Skin of body (tissue), 3 donors: ENCODE measurements at places on chromosomes 4 and X. TPM values are rescaled to one million over a fixed set of nuclear protein-coding genes. Genes with fewer than 3 reads are reported as not detected.

GRCh38 chrX:14300376-14300775 lies 229.0 kb upstream of the GLRA2 start:
- no peak for DNase-seq

DNA sequence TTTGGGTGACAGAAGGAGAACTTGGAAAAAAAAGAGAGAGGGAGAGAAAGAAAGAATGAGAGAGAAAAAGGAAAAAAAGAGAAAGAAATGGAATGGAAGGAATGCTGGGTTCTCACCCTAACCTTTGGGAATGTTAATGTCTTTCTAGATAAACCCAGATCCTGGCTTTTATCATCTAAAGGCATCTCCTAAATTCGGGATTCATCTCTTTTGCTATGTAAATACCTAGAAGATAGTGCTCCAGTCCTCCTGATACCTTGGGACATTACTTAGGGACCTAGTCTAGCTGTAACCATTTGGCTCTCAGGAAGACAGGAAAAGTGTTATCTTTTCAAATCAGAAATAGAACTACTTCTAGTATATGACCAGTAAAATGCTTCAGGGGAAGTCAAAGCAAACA lies 15.8 kb upstream of the SPCS3 start:
- DNase-seq = no peak

- DNase-seq = no peak
These were observed 68.3 kb downstream of the MANBA start for GRCh38 chr4:102692474-102692873.

DNA sequence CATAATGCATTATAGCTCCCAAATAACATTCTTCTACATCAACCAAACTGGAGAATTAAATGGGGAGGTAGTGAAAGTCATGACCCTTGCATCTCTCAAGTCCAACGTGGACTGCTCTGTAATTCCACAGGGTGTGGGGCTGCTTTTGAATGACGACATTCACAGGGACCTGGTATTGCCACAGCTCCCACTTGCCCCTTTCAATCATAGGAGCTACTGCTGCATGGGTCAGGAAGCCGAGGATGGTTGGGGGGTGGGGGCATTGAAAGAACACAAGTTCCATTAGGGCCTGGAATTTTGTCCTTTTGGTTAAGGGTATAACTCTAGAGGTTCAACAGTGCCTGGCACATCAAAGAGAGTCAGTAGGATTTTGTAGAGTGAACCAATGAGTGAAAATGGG lies 7.4 kb upstream of the CT55 start:
- no peak for DNase-seq

The ZCCHC4 gene
- 19.4 TPM for total RNA-seq

DNA sequence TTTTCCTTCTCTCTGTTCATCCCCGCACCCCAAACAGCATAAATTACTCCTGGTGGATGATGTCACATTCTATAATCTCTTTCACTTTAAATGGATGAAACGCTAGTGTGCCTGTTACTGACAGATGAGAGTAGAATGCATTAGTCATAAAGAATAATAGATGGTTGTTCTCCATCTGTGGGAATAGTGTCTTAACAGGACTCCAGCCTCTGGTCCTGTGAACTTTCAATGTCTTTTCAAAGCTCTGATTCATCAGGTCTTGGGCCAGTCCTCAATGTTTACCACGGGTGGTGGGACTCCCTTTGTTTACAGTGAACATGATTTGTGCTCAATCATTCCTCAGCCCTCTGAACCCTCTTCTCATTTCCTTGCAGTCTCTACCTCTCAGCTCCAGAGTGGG lies 182.6 kb downstream of the GABRB1 start:
- DNase-seq = no peak

The MECP2 gene
- 22.2 TPM for total RNA-seq

GRCh38 chrX:11588097-11588496 lies 77.6 kb downstream of the ARHGAP6 start:
- no peak for DNase-seq

GRCh38 chrX:39516427-39516841 lies 581.3 kb downstream of the BCOR start:
- DNase-seq = no peak

The CYP2U1 gene
- total RNA-seq = 5.9 TPM

DNA sequence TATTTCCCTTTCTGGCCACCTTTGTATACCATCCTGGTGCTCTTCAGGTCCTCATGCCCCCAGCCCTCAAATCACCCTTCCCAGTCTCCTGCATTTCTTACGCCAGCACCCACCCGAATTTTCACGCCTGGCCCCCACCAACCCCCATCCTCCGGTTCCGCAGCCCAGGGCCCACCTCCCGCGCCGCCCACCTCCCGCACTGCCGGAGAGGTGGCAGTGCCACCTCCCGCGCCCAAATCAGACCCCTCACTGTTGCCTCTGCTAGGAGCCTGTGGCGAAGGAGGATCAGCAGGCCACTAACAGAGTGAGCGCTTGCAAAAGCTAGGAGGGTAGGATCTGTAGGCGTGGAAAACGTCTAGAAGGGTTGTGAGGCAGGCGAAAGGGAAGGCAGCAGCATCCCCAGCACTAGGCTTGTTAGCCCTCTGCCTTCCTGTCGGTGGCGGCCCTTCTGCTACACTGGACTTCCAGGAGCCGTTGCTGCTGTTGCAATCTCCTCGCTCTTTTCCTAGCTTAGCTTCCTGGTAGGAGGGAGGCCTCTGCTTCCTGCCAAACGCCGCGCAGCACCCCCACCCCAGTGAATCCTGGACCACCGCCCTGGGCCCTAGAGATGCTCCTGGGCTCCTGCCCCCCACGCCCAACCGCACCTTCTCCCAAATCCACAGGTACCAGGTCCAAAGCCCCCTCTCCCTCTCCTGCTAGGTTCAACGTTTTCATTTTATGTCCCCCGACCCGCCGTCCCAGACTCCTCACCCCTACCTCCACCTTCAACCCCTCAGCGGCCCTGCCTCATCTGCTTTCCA lies 51.0 kb downstream of the SPIN2B start:
- DNase-seq = no peak

DNA sequence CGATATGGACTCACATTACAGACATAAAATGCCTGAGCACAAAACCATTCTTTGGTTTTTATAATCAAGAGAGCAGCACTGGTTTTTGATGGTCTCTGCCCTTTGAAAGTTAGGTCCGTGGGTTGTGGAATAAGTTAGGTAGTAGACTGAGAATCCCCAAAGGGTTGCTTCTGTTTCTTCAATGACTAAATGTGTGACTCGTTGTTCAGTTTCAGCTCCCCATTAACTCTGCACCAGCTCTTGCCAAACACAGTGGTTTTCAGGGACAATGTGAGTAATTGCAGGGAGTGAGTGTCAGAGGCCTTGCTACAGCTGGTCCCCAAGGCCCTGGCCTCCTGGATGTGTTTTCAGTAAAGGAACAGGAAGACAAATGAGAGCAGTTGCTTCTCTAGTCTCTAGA lies 24.8 kb downstream of the SMIM20 start:
- DNase-seq = no peak

The FLNA gene
- total RNA-seq = 397 TPM

DNA sequence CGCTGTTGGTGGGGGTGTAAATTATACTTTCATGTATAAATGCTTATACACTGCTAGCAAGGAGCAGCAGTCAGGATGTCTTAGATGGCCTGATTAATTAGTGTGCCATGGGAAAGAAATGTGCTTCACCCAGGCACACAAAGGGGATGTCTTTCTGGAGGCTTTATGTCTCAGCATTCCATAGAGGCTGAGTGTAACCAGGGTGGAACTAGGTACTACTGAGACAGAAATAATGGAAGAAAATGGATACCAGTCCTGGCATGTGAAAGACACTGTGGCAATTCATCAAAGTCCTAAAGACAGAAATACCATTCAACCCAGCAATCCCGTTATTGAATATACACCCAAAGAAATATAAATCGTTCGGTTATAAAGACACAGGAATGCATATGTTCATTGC lies 52.5 kb downstream of the PF4 start:
- no peak for DNase-seq

The CSAG1 gene
- not detected for total RNA-seq

GRCh38 chrX:57044245-57044644 lies 48.9 kb upstream of the SPIN3 start:
- no peak for DNase-seq

The NALF2 gene
- total RNA-seq = 0.10 TPM
